DND-41 (cell line): ENCODE measurements at places on chromosomes 1 and 21.
A peak's percentile ranks its signal among the peaks of the same experiment; 100 is the strongest.

GRCh38 chr1:87594736-87595383 lies 266.2 kb downstream of the LMO4 start:
- no peak for DNase-seq

GRCh38 chr1:115052454-115053083 lies 22.9 kb downstream of the TSHB start:
- DNase-seq, result peak; percentile 64

- no peak for DNase-seq
Measured at GRCh38 chr1:178566187-178566586, 53.3 kb downstream of the TEX35 start.

DNA sequence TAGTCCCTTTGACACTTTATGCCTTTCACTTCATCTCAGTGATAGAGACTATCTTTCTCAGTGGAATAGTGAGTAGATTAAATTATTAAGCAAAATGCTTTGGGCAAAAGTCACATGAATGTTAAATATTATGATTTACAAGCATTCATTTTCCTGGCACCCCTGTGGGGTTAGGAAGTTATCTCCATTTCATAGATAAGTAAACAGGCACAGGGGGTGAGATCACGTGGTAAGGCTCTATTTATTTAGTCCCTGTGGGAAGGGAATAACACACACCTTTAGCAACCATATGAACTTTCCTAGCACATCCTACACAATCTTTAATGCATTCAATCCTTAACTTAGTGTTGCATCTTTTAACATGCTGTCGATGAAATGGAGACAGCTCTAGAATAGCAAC lies 12.3 kb downstream of the PSMB2 start:
- no peak for DNase-seq

GRCh38 chr21:44867464-44867863 lies 6.0 kb downstream of the PTTG1IP start:
- DNase-seq, result no peak

GRCh38 chr1:232239998-232240397 lies 389.9 kb downstream of the SIPA1L2 start:
- DNase-seq, result no peak

GRCh38 chr1:184390889-184391288 lies 4.1 kb downstream of the C1orf21 start:
- no peak for DNase-seq

- peak; percentile 52 for DNase-seq
Measured at GRCh38 chr1:108570128-108570527, 10.2 kb downstream of the EEIG2 start.

GRCh38 chr1:81478219-81478618 lies 322.5 kb upstream of the ADGRL2 start:
- DNase-seq, result no peak

- no peak for DNase-seq
Measured at GRCh38 chr1:204641936-204642335, 43.6 kb downstream of the LRRN2 start.

DNA sequence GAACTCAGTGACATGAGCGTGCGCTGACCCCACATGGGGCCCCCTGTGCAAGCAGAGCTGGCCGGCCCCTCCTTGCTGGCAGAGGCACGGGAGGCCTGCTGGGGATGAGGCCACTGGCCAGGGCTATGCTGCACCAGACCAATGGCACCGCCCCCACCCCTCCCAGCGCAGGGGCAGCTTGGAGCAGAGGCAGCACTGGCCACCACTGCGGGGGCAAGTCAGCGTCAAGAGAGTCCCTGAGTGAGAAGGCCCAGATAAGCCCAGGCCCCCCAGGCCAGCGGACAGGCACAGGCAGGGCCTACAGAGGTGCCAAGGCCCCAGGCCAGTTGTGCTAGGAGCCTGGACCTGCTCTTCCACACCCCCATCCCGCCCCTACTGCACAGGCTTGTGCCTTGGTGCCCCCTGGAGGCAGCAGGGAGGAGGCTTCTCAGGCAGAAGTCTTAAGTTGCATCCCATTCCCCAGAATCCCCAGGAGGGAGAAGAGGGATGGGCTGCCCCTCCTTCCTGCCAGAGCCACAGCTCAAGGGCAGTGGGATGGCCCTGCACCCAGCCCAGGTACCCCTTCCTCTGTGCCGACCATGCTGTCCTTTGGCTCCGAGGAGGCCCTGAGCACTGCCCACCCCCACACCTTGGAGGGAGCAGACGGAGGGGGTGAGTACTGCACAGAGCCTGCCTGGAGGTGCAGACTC lies 35.8 kb downstream of the EPHX1 start:
- peak; percentile 61 for DNase-seq

- DNase-seq, result no peak
Measured at GRCh38 chr1:234588386-234588785, 21.6 kb downstream of the IRF2BP2 start.

DNA sequence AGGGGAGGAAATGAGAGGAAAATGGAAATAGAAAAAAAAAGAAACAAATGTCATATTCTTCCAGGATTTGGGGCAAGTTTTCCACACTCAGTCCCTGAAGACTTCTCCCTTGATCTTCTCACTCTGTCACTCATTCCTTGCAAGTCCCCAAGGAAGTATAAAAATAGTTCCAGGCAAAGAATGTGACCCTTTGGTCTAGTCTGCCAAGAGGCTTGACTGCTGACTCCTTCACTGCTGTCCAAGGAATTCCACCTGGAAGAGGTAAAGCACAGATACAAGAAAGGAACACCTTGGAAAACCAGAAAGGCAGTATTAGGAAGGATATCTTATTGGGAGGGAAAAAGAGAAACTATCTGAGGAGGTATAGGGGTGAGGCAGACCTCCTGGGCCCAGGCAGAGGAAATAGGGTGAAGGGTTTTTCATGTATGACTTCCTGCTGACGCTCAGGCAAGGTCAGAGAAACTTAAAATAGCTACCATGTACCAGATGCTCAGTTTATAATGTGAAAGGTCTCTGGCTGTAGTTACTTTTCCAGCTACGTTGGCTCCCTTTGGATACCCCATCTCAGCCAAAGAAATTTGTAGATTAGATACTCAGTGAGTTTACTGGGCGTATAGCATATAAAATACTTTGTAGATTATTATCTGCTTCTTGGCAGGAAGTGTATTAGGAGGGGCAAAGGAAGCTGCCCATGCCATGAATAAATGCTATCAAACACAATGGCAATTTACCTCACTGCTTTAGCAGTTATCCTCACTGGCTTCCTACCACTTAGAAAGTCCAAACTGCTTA lies 2.0 kb upstream of the GJA5 start:
- DNase-seq, result peak; percentile 5

DNA sequence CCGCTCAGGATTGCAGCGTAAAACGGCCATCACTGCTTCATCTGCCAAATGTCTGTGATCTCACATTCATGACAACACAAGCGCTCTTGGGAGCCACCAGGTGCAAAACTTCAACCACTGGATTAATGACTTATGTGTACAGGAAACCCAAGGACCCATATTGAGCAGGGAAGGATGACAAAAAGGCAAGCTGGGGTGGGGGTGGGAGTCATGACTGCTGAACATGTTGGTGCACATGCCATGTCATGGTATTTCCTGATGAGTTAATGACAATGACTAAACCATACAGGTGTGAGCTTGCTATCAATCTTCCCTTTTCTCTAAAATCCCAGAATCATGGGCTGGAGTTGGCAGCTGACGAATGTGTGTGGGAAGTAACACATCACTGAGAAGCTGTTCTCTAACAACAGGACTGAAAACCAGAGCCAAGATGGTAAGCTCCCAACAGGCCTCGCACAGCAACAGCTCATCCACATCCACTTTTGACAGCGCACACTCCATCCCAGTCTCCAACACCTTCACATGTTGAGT lies 3.1 kb upstream of the SH2D5 start:
- no peak for DNase-seq

- DNase-seq, result no peak
Measured at GRCh38 chr1:234756066-234756774, 146.2 kb upstream of the IRF2BP2 start.

- no peak for DNase-seq
Measured at GRCh38 chr1:60620087-60620486, 462.3 kb upstream of the NFIA start.

DNA sequence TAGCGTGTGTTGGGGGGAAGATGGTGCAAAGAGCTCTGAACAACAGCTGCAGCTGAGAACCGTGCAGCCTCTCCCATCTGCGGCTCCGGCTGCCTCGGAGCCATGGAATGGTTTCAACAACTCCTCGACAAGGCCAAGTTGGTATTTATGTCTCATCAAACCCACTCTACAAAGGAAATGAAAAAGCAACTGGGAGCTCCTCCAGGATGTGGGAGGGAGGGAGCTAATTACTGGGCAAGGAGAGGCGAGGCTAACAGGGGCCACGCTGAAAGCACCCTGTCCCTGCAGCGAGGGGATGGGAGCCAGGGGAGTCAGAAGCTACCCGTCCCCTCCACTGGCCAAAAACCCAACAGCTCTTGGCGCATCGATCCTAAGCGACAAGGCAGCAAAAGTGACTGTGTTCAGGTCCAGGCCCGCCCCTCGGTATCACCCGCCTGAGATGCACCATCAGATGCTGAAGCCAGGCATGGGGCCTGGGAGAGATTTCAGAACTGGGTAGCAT lies 63.1 kb downstream of the ACOT7 start:
- no peak for DNase-seq

DNA sequence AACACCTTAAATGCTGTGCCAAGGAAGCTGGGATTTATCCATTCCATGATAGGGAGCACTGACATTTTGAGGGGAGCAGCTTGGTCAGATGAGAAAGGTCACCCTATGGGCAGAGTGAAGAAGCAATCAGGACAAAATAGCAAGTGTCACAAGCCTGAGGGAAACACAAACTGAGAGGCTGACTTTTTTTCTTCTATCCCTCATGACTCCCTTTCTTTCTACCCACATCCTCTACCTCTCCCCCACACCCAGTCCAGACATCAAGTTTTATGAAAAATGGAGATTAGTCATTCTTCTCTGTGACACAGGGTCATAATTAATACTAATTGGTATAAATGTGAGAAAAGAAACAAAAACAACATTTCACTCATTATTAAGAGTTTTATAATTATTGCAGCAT lies 103.1 kb downstream of the SLC25A24 start:
- no peak for DNase-seq

GRCh38 chr1:241536304-241536703 lies 4.1 kb downstream of the KMO start:
- DNase-seq, result no peak

- no peak for DNase-seq
Measured at GRCh38 chr1:232856541-232856940, 51.3 kb downstream of the MAP10 start.

GRCh38 chr1:245148861-245149260 lies 5.9 kb upstream of the KIF26B start:
- no peak for DNase-seq

- no peak for DNase-seq
Measured at GRCh38 chr1:241611063-241611462, 29.1 kb downstream of the CHML start.

DNA sequence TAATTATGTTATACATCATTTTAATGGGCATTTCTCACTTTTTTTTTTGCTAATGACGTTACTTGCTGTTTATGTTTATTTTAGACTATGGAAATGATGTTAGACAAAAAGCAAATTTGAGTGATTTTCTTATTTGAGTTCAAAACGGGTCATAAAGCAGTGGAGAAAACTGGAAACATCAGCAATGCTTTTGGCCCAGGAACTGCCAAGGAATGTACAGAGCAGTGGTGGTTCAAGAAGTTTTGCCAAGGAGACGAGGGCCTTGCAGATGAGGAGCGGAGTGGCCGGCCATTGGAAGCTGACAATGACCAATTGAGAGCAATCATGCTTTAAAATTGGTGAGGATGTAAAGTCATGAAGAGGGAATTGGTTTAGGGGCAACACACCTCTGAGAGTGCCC lies 32.1 kb upstream of the KCNE2 start:
- DNase-seq, result no peak

GRCh38 chr1:33758698-33759097 lies 105.2 kb upstream of the HMGB4 start:
- DNase-seq, result no peak

DNA sequence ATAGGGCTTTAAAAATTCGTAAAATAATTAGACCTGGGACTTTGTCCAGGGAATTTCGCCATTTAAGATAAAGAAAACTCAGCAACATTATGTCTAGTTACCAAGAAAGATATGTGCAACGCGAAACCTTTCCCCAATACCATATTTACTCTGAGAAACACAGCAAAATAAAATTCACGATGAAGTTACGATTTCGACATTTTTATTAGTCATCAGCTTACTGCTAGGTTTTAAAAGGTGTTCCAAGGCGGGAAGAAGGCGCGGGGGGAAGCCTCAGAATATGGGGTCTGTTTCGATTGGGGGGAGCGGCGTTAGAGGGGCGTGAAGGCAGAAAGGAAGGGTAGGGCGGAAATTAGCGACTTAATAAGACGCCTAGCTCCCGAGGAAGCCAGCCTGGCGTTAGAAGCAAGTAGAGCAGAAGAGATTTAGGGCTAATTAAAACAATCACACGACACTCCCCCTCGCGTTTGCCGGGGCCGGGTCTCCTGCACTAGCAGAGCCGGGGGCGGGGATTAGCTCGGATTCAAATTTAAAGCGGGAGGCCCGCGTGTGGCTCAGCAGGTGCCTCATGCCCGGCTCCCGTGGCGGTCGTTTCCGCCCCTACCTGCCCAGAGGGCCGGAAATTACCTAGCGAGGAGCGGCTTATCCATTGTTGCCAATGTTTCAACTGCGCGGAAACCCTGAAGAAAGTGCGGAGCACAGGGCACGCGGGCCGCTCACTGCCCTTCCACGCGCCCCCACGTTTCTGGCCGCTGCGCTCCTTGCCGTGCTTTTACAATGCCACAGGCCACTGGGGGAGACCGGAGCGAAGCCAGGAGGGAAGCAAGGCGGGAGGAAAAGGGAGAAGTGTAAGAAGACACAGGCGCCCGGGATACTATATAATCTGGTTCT lies 795 bp upstream of the POU2F1 start:
- DNase-seq, result peak; percentile 94

GRCh38 chr1:15851210-15852035 lies 3.9 kb downstream of the SPEN start:
- DNase-seq, result no peak

DNA sequence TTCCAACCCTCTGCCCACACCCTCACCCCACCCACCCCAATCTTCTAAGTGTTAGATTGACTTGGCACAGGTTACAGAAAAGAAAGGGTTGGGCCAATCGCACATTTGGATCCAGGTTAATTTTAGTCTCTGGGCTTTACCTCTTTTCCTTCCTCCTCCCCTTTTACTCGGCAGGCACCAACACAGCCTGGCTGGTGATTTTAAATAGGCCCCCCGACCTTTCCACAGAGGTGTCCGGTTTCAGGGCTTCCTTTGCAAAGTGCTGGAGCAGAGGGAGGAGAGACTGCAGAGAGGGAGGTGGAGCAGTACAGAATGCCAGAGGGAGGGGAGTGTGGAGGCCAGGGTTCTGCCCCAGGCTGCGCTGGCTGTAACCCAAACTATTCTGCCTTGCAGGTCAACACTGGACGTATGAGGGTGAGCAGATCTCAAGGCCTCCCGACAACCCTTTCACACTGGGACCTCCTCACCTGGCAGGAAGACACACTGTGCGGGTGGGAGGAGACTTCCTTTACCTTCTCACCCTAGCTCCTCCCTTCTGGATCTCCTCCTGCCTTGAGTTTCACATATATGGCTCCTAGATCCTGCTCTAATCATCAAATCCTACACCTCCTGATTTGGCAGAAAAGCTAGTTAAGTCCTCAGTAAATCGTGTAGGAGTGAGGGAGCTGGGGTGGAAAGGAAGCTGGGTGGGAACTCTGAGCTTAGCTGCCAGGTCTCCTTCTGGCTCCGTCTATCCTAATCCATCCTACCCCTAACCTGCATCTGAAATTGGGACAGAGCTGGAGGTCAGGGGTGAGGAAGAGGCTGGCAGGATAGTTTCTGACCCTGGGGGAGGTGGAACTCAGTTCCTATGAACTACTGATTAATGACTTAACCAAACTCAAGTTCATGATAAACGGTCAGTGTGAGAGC lies 2.4 kb downstream of the CA14 start:
- no peak for DNase-seq
